ENCODE measurements at places on chromosomes 1 and 21.

DNA sequence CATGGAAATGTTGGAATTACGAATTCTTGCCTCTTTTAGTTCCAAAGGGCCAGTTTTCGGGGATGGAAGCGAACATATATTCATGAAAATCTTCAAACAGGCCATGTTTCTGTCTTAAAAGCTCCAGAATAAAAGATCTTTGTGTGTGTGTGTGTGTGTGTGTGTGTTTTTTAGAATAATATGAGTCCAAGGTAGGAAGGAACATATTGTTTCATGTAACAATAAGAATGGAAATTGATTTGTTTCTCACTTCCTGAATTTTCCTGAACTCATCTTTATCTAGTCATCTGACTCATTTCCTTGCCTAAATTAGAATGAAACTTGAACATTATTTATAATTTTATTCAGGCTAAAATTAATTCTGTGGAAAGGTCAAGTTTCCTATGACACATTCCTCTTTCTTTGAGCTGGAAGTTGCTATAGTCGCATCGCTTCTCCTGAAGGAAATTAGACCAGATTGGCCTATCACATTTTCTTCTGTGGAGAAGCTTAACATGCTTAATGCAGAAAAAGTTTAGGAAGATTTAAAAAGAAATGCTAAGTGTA, 805.1 kb upstream of the ADAMTS5 start:
- DNase-seq: no peak

DNA sequence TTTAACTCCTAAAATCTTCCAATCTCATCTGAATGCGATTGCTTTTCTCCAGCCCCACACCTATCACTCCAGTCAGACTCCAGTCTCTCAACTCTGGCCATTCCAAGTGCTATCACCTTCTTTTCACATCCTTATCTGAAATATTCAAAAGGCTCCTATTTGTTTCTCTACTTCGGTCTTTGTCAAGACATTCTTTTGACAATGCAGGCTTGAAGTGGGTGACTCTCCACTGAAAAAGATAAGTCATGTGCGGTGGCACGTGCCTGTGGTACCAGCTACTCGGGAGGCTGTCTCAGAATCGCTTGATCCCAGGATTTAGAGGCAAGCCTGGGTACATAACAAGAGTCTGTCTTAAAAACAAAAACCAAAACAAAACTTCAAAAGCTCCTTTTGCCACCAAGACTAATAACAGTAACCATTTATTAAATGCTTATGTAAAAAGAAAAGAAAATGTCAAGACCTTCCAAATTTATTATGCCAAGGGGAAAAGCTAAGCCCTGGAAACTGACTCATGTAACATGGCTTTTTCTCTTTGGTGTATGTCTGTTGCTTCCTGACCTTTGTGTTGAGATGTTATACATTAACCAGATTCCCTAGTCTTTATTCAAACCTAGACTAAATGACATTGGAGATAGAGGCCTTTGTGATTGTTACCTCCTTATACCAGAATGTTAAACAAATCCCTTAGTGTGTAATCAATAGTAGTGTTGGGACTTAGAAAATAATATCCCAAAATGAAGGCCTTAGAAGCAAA, 3.6 kb downstream of the ALG14 start:
- no peak for DNase-seq

DNA sequence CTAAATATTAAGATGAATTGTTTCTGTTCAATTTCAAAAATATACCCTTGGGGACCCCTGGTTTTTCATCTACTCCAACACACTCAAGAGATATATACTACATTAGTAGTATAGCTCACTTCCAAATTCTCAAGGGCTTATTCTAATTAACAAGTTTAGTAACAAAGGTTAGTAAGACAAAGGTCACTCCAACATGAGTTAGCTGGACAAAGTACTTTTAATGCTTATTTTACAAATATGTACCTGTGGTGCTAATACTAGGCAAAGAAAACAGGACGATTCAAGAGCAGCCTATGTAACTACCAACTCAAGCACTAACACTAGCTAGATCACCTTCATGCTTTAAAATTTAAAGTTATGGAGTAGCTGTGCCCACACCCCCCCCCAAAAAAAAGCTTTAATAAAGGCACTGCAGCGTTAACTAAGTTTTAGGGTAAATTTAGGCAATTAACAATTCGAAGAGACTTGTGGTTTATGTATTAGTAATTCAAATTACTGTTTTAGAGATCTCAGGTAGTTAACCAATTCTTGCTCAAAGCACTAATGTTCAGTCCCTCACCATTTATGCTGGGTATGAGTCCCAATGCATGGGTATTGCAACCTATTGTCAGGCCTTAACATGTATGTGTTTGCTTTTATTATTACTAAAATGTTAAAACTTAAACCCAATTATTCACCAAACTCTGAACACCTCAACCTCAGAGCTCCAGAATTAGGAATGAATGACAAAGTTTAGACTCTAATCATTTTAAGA, 14.1 kb downstream of the HNRNPU start:
- no peak for DNase-seq

DNA sequence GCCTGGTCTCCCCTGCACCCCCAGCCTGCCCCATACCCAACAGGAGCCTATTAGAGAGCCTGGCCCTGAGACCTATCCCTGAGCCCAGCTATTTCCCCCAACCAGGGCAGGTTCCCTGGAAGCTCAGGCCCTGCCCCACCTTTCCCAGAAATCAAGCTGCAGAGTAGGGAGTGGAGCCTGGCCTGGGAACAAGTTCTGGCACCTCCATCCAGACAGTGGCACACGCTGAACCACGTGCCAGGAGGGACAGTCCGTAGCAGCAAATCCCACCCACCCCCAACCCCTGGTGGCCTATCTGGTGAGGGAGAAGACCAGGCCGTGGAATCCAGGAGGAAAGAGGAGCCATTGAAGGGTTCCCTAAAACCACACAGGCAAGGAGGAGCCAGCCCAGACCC, 22.6 kb downstream of the TNNT2 start:
- no peak for DNase-seq

- DNase-seq: peak; percentile 63
These were observed at the start of gene BRWD1 for GRCh38 chr21:39313571-39314142. Gene BRWD1 (minus strand): TSS chr21:39313632. CDS start chr21:39313491, 141 bp downstream.

Measured in effector CD8-positive, alpha-beta T cell (primary cell).